ENCODE measurements at places on chromosomes 16 and 17.
A peak's percentile ranks its signal among the peaks of the same experiment; 100 is the strongest.

GRCh38 chr17:57982452-57983170 is 5.4 kb downstream of the VEZF1 start:
- no peak for DNase-seq

DNA sequence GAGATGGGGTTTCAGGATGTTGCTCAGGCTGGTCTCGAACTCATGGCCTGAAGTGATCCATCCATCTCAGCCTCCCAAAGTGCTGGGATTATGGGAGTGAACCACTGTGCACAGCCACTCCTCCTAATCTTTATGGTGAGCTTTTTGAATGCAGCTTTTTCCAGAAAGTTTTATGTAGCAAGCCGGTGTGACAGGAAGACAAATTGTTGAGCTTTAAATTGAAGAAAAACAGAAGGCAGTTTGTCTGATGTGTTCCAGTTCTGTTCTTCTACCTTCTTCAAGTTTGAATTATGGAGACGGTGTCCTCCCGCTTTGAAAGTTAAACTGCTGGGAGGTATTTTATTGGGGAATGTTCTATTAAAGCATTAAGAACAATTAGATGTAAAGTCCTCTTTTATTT is 177.1 kb downstream of the SNX29 start:
- DNase-seq: no peak

- DNase-seq: no peak
Observed at GRCh38 chr16:77579351-77579891, 142.9 kb upstream of the NUDT7 start.

GRCh38 chr17:43354371-43354770 is 44.4 kb upstream of the ARL4D start:
- DNase-seq: no peak

DNA sequence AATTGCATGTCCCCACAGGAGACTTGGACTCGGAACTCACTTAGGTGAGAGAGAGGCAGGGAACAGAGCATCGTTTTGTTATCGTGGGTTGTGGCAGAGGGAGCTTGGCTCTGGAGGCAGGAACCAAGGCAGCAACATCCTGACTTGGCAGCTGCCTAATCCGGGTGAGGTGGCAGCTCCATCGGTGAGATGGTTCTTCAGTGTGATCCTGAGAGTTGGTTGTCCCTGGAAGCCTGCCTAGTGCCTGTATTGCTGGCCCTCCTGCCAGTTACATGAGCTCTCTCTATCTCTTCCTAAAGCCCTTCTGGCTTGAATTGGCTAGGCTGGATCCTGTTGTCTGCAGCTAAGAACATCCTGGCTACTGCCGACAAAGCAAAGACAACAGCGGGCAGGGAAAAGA is 19.9 kb upstream of the SEC14L1 start:
- DNase-seq: no peak

GRCh38 chr17:42653179-42654124 is 5.6 kb upstream of the TUBG2 start:
- DNase-seq: peak; percentile 21

- no peak for DNase-seq
Observed at GRCh38 chr16:23969468-23970297, 133.9 kb downstream of the PRKCB start.

DNA sequence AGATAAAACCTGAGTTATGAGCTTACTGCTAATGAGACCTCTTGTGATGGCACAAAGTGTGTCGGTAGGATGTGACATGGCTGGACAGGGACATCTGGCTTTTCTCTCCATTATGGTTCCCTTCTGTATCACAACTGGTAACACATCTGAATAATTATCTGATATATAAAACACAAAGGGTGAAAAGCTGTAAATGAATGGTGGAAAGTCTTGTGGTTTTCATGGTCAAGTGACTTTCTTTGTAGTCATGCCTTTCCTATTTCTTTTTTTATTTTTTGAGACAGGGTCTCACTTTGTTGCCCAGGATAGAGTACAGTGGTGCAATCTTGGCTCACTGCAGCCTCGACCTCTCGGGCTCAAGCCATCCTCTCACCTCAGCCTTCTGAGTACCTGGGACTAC is 35.3 kb upstream of the ZFHX3 start:
- no peak for DNase-seq

DNA sequence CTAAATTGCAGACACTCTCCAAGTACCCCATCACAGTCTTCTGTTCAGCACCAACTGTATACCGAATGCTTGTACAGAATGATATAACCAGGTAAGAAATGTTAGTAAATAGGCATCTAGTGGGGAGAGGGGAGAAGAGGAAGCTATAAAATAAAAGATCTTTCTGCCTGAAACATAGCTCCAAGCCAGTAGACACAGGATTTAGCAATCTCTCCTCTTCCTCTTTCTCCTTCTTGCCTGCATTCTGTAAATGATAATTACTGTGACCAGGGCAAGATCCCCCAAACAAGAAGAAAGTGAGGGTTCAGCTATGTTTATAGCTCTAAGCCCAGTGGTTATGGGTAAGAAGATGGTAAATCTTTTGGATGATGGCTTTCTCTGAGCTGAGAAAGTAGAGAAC is 17.9 kb downstream of the ACSM3 start:
- DNase-seq: no peak

GRCh38 chr17:2874189-2874686 is 78.0 kb downstream of the RAP1GAP2 start:
- DNase-seq: no peak

GRCh38 chr17:64005734-64006167 is 7.6 kb downstream of the PRR29 start:
- DNase-seq: no peak

DNA sequence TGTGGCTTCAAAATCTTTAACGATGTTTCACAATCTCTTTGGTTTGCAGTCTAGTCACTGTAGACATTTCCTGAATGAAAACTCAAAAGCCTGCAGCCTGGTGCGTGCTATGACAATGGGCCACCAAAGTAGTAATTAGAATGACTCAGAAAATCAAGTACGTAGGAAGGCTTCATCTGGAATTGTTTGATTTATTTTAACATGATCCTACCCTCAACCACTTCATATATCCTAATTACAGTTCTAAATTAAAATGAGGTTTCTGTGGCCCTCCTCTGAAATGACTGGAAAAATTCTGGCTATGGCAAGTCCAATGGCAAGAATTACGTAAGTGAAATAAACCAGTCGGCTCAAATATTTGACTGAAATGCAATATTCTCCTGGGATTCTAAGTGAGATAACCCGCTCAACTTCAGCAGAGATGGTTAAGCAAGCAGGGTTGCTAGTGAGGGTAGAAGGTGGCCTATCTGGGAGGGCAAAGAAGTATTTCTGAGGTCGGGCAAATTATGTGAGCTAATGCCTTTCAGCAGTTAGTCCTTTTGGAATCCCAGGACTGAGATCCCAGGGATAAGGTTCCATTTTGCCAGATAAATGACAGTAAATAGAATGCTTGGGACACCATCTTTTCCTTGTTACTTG is 145.6 kb upstream of the MYOCD start:
- DNase-seq: no peak

DNA sequence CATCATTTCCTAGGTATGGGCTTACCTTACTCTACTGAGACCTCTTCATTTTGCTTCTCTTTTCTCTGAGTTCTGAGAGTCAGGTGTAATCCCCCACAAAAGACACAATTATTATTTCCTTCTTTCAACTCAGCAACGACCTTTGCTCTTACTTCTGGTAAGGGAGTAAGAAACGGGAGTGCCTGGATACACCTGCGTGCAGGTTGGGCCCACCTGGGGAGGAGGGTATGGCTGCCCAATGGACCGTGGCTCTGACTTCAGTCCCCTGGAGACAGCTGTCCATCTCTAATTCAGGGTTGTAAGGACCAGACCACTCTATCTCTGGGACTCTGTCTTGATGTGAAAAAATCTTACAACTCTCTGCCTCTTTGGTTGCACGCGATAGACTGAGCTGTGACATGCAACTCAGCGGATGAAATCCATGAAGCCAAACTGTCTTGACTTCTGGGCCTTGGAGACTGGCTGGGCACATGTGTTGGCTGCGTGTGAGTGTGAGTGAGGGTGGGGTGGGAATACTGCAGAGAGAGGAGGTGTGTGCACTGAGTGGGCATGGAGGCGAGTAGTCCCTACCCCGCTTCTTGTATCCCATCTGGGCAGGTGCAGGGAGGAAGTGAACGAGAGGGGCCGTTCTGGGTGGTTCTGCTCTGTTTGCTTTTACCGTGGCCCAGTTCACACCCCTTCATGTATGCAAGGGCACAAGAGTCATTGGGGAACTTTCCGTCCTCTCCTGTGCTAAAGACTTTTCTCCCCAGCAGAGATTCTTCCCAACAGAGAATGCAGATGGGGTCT is 1.2 kb downstream of the TMEM238L start:
- no peak for DNase-seq

GRCh38 chr16:22320572-22321339 is 23.5 kb downstream of the POLR3E start:
- no peak for DNase-seq

DNA sequence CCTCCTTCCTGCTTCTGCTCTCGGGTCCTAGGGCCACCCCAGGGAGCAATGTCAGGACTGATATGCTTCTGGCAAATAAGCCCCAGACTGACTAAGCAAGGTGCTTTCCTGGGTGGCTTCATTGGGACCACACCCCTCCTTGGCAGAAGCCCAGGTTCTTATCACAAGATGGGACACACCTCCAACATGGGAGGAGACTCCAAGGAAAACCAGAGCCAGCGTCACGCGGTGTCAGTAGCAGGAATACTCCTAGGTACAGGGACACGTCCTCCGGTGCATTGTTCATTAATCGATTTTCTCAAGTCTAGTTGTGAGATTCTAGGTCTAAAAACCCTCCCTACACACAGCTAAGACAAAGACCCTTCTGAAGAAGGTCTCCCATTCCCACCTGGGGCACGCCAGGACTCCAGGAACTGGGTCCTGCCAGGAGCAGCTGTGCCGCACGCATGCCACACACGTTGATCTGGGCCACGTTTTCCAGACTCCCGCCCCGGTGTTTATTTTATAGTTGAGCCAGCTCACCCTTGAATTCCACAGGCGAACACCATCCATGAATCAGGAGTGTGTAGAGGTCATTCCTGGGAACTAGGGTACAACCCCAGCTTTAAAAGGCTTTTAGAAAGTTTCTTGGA is 30.8 kb downstream of the FA2H start:
- no peak for DNase-seq

GRCh38 chr16:90053902-90054500 is 23.1 kb downstream of the PRDM7 start:
- no peak for DNase-seq

DNA sequence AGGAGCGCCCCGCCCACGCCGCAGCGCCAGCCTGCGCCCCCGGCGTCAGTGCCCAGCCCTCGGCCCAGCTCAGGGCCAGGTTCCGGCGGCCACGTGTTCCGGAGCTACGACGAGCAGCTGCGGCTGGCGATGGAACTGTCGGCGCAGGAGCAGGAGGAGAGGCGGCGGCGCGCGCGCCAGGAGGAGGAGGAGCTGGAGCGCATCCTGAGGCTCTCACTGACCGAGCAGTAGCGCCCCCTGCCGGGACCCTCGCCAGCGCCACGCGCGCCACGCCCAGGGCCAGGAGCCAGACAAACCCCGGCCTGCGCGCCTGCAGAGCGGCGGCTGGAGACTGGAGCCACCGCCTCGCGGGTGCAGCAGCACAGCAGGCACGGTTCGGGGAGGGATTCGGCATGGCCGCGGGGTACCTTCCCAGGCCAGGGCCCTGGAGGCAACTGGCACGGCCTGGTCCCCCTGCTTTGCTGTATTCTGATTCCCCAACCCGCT is 9.3 kb downstream of the CORO6 start:
- DNase-seq: peak; percentile 84

GRCh38 chr17:40914075-40914855 is 23.2 kb downstream of the KRT23 start:
- no peak for DNase-seq

DNA sequence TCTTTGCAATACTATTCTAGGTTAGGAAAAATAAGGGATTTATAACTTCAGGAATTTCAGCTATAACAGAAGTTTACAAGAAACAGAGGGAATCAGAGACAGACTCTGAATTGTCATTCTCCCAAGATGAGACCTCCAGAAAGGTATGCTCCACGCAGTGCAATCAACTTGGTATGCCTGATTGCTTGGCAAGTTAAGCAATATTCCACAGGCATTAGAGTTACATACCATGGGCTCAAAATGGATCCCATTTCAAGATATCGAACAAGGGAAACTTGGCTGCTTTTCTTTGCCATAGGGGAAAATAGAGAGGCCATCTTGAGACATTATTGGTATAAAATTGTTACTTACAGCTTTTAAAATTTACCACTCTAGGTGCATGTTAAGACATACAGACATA is 615.6 kb upstream of the SOX9 start:
- no peak for DNase-seq

DNA sequence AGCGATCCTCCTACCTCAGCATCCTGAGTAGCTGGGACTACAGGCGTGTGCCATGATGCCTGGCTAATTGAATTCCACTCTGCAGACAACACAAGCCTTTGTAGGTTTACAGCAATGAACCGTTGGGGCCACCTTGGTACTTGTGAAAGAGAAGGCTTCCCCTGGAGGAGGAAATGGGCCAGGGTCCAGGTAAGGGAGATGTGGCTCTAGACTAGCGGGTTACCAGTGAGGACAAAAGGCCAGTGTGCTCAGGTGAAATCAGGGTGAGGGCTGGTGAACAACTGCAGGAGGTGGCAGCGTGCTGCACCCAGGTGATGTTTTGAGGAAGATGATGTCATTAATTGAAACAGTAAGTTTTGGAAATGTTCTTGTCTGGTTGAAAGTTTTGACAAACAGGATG is 6.7 kb downstream of the SDR42E1 start:
- DNase-seq: no peak

DNA sequence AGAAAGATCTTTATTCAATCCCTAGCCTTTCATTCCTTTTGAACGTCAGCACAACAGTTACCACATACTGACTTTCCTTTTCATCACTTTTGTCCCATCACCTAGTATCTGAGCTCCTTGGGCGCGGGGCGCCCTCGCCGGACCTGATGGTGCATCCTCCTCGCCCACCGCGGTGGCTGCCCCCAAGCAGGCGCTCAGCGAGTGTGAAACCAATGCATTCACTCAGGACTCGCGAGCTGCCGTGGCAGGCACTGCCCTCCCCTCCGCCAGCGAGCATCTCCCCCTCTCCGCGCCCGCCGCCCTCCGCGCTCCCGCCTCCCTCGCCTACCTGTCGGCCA is 756 bp downstream of the KLHL11 start:
- no peak for DNase-seq

- no peak for DNase-seq
Observed at GRCh38 chr17:6347776-6348175, 87.1 kb downstream of the AIPL1 start.

DNA sequence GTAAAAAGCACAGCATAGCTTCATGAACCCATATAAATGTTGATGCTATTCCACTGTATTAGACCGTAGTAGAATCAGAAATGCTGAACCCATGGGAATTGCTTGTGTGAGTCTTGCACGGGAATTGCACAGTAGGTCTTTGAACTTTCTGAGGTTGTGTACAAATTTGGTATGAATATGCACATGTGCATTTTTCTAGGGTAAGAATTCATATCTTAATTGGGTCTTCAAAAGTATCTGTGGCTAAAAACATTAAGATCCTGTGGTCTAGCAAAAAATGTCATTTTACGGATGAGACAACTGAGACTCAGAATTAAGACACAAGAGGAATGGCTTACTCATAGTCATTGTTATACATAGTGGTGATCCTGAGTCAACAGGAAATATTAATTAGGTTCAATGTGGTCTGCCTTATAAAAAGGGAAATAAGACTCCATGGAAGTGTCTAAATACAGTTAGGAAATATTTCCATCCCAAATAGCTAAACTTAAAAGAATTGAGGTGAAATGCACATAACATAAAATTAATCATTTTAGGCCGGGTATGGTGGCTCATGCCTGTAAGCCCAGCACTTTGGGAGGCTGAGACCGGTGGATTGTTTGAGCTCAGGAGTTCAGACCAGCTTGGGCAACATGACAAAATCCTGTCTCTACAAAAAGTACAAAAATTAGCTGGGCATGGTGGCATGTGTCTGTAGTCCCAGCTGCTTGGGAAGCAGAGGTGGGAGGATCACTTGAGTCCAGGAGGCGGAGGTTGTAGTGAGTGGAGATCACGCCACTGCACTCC is 22.8 kb downstream of the TAOK1 start:
- DNase-seq: no peak

Data from amygdala (tissue), 56 donors.